ENCODE measurements at places on chromosomes 5 and 9.

- H3K27me3 ChIP-seq = no peaks in the 10 kb centered on the region
- no peaks in the 10 kb centered on the region for H3K36me3 ChIP-seq
- H3K4me1 ChIP-seq = no peaks in the 10 kb centered on the region
Observed at GRCh38 chr5:119743927-119744326, 114.6 kb downstream of the FAM170A start.

DNA sequence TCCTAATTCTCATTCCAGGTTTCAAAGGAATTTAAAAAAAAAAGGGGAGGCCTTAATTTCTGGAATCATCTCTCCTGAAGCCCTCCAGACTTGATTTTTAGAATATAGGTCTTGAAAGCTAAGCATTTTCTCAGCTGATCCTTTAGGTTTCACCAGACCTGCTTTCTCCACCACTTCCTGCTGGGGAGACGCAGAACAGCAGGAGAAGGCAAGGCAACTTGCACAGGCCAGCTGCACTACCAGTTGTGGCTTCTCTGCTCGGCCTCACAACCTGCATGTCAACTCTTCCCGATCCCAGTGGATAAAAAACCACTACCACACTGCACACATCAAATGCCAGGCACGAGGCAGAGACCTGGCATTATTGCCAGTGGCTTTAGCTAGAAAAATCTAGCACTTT lies 119.8 kb downstream of the SIL1 start:
- no peak overlapping the region for H3K27ac ChIP-seq
- H3K4me3 ChIP-seq = no peak overlapping the region
- no peak for DNase-seq
- no peaks in the 10 kb centered on the region for H3K27me3 ChIP-seq
- no peaks in the 10 kb centered on the region for H3K4me1 ChIP-seq

- H3K36me3 ChIP-seq = no peaks in the 10 kb centered on the region
- no peak overlapping the region for H3K27ac ChIP-seq
- H3K27me3 ChIP-seq = no peaks in the 10 kb centered on the region
- H3K4me1 ChIP-seq = peaks cover 24% of the 10 kb centered on the region
- H3K4me3 ChIP-seq = no peak overlapping the region
Observed at GRCh38 chr9:133528876-133529241, 4.1 kb upstream of the MYMK start.

GRCh38 chr9:65426231-65426630 lies 141.2 kb upstream of the FOXD4L5 start:
- no peaks in the 10 kb centered on the region for H3K36me3 ChIP-seq
- DNase-seq = no peak
- H3K27me3 ChIP-seq = no peaks in the 10 kb centered on the region
- H3K27ac ChIP-seq = no peak overlapping the region
- no peaks in the 10 kb centered on the region for H3K4me1 ChIP-seq

GRCh38 chr5:151743530-151743929 lies 14.9 kb downstream of the ATOX1 start:
- H3K4me1 ChIP-seq = peaks cover 14% of the 10 kb centered on the region
- H3K27me3 ChIP-seq = no peaks in the 10 kb centered on the region
- H3K4me3 ChIP-seq = no peak overlapping the region
- no peaks in the 10 kb centered on the region for H3K36me3 ChIP-seq
- DNase-seq = no peak

- no peaks in the 10 kb centered on the region for H3K4me1 ChIP-seq
- H3K4me3 ChIP-seq = no peak overlapping the region
- H3K27ac ChIP-seq = no peak overlapping the region
- no peaks in the 10 kb centered on the region for H3K36me3 ChIP-seq
- no peaks in the 10 kb centered on the region for H3K27me3 ChIP-seq
- no peak for DNase-seq
Observed at GRCh38 chr9:97440160-97440559, 28.3 kb downstream of the TDRD7 start.

- no peak overlapping the region for H3K27ac ChIP-seq
- no peaks in the 10 kb centered on the region for H3K4me1 ChIP-seq
- H3K4me3 ChIP-seq = no peak overlapping the region
Observed at GRCh38 chr5:78627766-78628165, 20.8 kb downstream of the LHFPL2 start.

DNA sequence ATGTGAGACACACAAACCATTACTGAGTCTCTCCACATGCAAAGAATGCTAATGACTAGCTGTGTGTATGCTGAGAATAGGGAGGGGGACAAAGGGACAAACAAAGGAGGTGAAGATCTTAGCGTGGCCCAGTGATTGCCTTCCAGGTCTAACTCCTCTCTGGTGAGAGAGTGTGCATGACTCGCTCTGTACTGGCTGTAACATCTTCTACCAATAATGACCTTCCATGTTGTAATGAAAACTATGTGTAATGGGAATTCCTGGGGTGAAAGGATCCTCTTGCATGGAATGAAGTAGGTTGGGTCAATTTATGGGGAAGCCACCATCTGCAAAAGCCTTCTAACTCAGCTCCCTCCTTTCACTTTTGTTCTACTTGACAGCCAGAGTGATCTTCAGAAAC lies 24.4 kb upstream of the GPR151 start:
- no peaks in the 10 kb centered on the region for H3K36me3 ChIP-seq
- H3K4me1 ChIP-seq = no peaks in the 10 kb centered on the region
- H3K27me3 ChIP-seq = no peaks in the 10 kb centered on the region
- H3K27ac ChIP-seq = no peak overlapping the region
- no peak for DNase-seq

DNA sequence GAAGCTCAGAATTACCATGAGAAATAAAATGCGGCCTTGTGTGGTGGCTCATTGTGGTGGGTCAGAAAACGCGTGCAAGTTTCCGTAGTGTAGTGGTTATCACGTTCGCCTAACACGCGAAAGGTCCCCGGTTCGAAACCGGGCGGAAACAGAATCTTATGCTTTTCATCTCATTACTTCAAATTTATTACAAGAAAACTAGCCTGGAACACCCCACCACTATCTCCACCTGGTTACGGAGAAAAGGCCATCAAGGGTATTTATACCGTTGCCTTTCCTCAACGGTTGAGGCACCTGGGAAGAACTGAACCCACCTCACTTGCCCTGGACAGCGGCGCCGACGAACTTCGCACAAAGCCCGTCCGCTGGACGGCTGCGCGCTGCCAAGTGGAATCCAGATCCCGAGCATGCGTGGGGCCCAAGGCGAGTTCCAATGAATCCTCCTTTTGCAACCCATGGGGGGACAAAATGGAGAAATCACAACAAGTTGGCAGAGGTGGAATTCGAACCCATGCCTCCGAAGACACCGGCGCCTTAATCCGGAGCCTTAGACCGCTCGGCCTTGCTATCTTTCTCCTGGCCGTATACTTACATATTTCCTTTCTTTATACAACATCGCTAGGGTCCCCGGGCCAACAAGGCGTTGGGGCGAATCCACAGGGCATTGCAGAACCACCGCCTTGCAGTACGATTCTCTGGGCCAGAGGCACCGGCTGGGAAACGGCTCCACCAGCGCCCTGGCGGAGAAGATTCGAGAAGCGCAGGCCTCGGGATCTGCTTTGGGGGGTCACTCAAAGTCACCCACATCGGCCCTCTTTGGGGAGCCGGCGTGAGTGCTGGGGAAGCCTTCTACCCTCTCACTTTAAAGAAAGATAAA lies 16.9 kb downstream of the OR2V2 start:
- H3K36me3 ChIP-seq = no peaks in the 10 kb centered on the region
- no peaks in the 10 kb centered on the region for H3K27me3 ChIP-seq
- H3K4me1 ChIP-seq = peaks cover 5% of the 10 kb centered on the region
- DNase-seq = no peak

- H3K27me3 ChIP-seq = no peaks in the 10 kb centered on the region
- H3K27ac ChIP-seq = peak overlapping the region; percentile 40
- H3K4me3 ChIP-seq = peak overlapping the region; percentile 11
- H3K36me3 ChIP-seq = no peaks in the 10 kb centered on the region
Observed at GRCh38 chr5:157860898-157861890, 2.2 kb upstream of the CLINT1 start.

- H3K27me3 ChIP-seq = no peaks in the 10 kb centered on the region
- no peak overlapping the region for H3K27ac ChIP-seq
- no peak for DNase-seq
- no peak overlapping the region for H3K4me3 ChIP-seq
- no peaks in the 10 kb centered on the region for H3K36me3 ChIP-seq
Observed at GRCh38 chr5:118832974-118833373, 155.4 kb downstream of the DTWD2 start.

GRCh38 chr9:34047864-34048726 lies 592 bp downstream of the UBAP2 start:
- DNase-seq = peak; percentile 35
- peak overlapping the region; percentile 91 for H3K27ac ChIP-seq
- H3K4me3 ChIP-seq = peak overlapping the region; percentile 86
- H3K27me3 ChIP-seq = no peaks in the 10 kb centered on the region
- H3K36me3 ChIP-seq = no peaks in the 10 kb centered on the region

GRCh38 chr5:74725331-74725730 lies 40.3 kb downstream of the HEXB start:
- H3K27ac ChIP-seq = no peak overlapping the region
- no peaks in the 10 kb centered on the region for H3K4me1 ChIP-seq
- no peaks in the 10 kb centered on the region for H3K27me3 ChIP-seq
- H3K4me3 ChIP-seq = no peak overlapping the region
- no peak for DNase-seq

DNA sequence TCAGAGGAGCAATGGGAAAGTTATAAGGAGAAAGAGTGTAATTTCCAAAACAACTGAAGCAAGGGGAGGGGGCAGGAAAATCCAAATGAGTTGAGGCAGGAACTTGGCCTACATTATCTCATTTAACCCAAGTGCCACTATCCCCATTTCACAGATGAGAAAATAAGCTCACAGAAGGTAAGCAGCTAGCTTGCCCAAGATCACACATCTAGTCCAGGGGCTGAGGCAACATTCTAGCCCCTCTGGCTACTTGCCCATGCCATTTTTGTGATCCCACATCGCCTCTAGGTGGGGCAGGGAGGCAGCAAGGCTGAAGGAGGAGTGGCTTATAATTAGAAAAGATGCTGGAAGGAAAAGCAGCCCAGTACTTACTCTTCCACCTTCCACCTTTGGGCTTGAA lies 2.6 kb upstream of the PSIP1 start:
- no peaks in the 10 kb centered on the region for H3K36me3 ChIP-seq
- no peaks in the 10 kb centered on the region for H3K4me1 ChIP-seq
- DNase-seq = no peak
- no peak overlapping the region for H3K27ac ChIP-seq

GRCh38 chr5:35819668-35820067 lies 37.0 kb upstream of the IL7R start:
- no peaks in the 10 kb centered on the region for H3K4me1 ChIP-seq
- H3K27ac ChIP-seq = no peak overlapping the region
- H3K4me3 ChIP-seq = no peak overlapping the region
- no peak for DNase-seq
- no peaks in the 10 kb centered on the region for H3K36me3 ChIP-seq
- no peaks in the 10 kb centered on the region for H3K27me3 ChIP-seq

- no peak for DNase-seq
- no peaks in the 10 kb centered on the region for H3K36me3 ChIP-seq
- no peaks in the 10 kb centered on the region for H3K4me1 ChIP-seq
- H3K4me3 ChIP-seq = no peak overlapping the region
Observed at GRCh38 chr5:108529381-108529780, 147.5 kb upstream of the FBXL17 start.

GRCh38 chr5:83096660-83097339 lies 19.5 kb downstream of the XRCC4 start:
- H3K27me3 ChIP-seq = no peaks in the 10 kb centered on the region
- no peak overlapping the region for H3K4me3 ChIP-seq
- H3K27ac ChIP-seq = no peak overlapping the region
- H3K36me3 ChIP-seq = no peaks in the 10 kb centered on the region
- H3K4me1 ChIP-seq = no peaks in the 10 kb centered on the region

- DNase-seq = no peak
- no peaks in the 10 kb centered on the region for H3K36me3 ChIP-seq
- no peaks in the 10 kb centered on the region for H3K27me3 ChIP-seq
- no peak overlapping the region for H3K4me3 ChIP-seq
- no peaks in the 10 kb centered on the region for H3K4me1 ChIP-seq
- H3K27ac ChIP-seq = no peak overlapping the region
Observed at GRCh38 chr5:85109616-85110015, 724.9 kb upstream of the EDIL3 start.

All from Peyer's patch (tissue), 4 donors.